ENCODE measurements at places on chromosomes 2 and 18.

DNA sequence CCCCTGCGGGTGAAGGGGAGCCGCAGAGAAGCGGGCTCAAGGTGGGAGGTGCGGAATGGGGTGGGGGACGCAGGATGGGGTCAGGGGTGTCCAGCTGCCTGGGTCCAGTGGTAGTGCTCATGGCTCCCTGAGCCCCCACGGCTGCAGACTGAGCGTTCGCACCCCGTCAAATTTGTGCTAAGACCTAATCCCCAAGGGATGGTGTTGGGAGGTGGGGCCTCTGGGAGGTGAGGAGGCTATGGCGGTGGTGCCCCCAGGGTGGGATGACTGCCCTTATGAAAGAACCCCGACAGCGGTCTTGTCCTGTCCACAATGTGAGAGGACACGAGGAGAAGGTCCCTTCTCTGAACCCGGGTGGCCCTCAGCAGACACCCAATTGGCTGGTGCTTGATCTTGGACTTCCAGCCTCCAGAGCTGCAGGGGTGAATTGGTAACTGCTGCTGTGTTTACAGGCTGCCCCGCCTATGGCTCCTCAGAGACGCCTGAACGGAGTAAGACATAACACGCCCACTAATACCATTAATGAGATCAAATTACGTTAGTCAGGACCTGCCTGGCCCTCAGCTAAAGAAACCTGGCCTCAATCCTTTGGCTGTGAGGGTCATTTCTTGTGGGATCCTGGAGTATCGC is 42.6 kb downstream of the PXDN start:
- no peak for DNase-seq

GRCh38 chr18:63322908-63323634 is 3.5 kb upstream of the BCL2 start:
- DNase-seq = peak; percentile 84

GRCh38 chr2:164562666-164563065 is 58.6 kb downstream of the GRB14 start:
- no peak for DNase-seq

GRCh38 chr18:58590839-58591238 is 38.1 kb downstream of the ALPK2 start:
- DNase-seq = no peak

DNA sequence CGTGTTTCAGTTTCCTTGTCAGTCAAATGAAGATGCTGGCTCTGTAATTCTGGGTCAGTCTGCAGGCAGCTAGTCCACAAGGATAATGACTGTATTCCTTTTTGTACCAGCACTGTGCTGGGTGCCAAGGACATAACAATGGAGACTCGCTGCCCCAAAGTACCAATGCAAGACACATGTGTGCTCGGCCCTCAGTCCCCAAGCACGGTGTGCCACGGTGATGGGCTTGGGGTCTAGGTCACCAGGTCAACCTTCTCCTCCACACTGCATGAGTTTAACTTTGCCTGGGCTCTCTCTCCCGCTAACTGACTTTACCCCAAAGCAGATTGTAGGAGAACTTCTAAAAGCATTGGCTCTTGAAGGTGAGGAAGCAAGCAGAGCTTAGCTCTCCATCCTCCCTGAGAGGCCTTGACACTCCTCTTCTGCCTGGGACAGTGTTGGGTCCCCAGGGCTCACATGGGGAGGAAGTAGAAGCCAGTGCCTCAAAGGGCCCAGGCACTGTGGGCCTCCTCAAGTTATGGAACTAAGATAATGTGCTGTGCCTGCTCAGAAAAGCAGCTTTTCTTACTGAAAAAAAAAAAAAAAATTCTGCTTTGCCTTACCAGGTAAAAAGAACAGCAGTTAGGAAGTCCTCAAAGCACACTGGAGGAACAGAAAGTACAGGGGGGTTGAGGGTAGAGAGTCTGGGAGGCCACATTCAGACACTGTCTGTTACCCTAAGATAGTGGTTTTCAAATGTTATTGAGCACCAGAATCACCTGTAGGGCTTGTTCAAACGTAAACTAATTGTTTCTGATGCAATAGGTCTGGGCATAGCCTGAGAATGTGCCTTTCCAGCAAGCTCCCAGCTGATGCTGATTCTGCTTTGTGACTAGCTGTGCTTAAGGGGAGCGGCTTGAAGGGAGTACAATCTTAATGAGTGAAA is 276.4 kb upstream of the CXCR4 start:
- DNase-seq = no peak

- DNase-seq = no peak
These were observed 5.2 kb downstream of the MRPL35 start for GRCh38 chr2:86204458-86204857.

GRCh38 chr2:98099939-98100743 is 13.2 kb downstream of the VWA3B start:
- no peak for DNase-seq

DNA sequence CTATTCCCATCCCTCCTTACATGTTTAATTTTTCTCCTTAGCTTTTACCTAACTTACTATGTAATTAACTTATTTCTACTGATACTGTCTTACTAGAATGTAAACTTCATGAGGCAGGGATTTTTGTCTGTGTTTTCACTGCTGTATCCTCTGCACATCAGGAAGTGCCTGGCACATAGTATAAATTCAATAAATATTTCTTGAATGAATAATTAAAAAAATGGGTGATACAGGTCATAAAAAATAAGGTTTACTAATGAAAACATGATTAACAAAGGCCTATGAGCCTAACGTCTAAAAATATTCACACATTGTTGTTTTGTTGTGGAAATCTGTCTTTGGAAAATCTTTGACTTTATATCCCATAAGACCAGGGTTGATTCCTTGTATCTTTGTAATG is 4.5 kb downstream of the RBKS start:
- DNase-seq = no peak

DNA sequence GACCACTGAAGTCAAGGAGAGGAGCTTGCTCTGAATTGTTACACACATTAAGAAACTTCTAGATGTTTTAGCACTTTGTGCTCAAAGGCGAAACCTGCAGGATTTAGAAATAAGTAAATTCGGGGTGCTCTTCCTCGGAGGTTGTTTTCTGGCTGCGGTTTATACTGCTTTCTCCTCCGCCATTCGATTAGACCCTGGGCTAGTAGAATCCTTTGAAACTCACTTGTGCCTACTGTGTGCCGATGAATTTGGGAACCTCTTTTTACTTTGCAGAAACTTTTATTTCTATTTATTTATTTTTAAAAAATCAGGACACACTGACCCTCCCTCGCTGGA is 3.5 kb downstream of the MEIS1 start:
- DNase-seq = no peak

- DNase-seq = no peak
These were observed 34.1 kb downstream of the CEP192 start for GRCh38 chr18:13025233-13025632.

GRCh38 chr2:236565879-236566402 is 3.7 kb upstream of the ACKR3 start:
- DNase-seq = no peak

- no peak for DNase-seq
These were observed 14.2 kb upstream of the TUBB6 start for GRCh38 chr18:12293831-12294230.

- DNase-seq = peak; percentile 40
These were observed 27.2 kb downstream of the ANKRD29 start for GRCh38 chr18:23635283-23636070.
